ENCODE measurements at places on chromosomes 4 and X. TPM values are rescaled to one million over a fixed set of nuclear protein-coding genes. Genes with fewer than 3 reads are reported as not detected.

- no peak for DNase-seq
Measured at GRCh38 chrX:108163333-108164082, 71.9 kb downstream of the ATG4A start.

DNA sequence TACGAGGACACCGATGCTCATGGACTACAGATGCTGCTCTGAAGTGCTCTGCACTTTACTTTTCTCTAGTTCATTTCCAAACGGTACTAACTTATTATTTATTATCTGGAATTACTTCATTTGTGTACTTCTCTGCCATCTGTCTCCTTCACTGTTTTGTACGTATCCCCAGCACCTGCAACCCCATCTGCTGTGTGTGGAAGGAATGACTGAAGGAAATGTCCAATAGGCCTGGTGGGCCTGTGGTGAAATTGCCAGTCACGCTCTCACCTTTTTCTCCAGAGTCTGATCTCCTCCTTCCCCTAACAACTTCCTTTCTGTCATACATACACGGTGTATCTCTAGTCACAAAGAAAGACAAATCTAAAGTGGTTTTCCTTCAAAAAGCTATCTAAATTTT is 12.9 kb downstream of the TMEM154 start:
- no peak for DNase-seq

DNA sequence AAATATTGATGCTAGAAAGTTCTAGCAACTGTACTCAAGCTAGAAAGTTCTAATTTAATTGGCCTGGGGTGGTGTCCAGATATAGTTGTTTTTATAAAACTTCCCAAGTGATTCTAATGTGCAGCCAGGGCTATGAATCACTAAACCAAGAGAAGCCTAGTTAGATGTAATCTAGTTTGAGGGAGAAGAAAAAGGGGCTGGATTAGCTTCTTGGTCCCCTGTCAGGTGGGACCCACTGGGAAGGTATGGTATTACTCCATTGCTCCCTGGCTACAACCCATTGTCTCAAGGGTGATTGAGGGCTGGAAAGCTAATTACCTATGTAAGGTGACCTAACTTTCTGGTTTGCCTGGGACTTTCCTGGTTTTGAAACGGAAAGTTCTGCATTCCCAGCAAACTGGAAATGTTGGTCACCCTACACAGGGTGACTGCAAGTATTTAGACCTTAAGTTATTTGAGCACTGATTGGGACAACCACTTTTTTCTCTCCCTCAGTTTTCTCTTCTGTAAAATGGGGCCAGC is 23.9 kb upstream of the MSN start:
- DNase-seq = no peak

GRCh38 chr4:79673898-79674297 is 265.9 kb upstream of the GK2 start:
- DNase-seq = no peak

DNA sequence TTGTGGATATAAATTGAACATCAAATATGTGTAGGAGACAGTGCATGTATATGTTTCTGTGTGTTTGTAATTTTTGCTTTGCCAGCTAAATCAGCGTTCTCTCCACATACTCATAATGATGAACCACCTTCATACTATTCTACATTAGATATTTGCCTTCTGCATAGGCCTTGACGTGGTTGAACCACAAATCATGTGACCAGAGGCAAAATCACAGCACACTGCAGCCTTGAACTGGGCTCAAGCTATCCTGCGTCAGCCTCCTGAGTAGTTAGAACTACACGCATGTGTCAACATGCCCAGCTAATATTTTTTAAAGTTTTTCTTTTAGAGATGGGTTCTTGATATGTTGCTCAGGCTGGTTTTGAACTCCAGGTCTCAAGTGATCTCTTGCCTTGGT is 9.5 kb downstream of the UBQLN2 start:
- no peak for DNase-seq

The HTN1 gene
- total RNA-seq = not detected

The BEX4 gene
- 49.5 TPM for total RNA-seq

The MAGT1 gene
- 108 TPM for total RNA-seq
